T-helper 1 cell (primary cell): ENCODE measurements at places on chromosomes 3 and 15.

- no peak for DNase-seq
These were observed 142.3 kb upstream of the TPM1 start for GRCh38 chr15:62900071-62900802.

- DNase-seq = no peak
These were observed 3.2 kb downstream of the TRANK1 start for GRCh38 chr3:36941658-36942057.

DNA sequence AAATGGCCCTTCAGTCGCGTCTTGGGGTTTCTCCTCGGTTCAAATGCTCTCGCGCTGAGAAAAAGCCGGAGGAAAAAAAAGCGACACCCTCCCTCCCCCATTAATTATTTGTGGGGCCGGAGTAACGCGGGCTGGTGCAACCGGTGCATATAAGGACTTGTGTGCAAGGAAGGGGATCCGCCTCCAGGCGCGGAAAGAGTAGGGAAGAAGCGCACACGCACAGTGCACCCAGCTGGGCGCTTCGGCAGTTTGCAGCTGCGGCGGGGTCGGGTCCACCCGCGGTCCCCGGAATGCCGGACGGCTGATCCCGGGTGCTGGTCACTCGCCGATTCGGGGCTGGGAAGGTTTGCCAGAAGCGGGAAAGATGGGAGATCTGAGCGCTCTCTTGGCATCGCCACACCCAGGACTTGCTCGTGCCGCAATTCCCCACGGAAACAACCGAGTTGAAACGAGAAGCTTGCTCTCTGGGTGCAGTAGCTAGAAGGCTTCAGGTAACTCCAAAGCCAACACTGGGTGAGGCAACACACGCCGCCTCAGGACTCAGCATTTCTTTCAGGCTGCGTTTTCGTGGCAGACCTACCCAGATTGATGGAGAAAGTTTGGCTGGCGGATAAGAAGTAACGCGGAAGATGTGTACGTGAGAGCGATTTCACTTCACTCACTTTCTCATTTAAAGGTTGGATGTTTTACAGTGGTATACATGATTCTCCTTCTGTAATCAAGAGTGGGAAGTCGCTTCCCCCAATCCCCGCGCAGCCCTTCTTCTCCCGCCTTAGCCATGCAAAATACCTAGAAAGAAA, 720 bp upstream of the TNIK start:
- DNase-seq = peak; percentile 60

DNA sequence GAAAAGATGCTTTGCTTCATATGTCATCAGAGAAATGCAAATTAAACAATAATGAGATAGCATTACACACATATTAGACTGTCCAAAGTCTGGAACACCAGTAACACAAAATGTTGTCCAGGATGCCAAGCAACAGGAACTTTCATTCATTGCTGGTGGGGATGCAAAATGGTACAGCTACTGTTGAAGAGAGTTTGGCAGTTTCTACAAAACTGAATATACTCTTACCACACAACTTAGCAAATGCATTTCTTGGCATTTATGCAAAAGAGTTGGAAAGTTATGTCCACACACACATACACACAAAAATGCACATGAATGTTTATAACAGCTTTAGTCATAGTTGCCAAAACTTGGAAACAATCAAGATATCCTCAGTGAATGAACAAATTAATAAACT, 195.2 kb upstream of the MME start:
- DNase-seq = no peak
